ENCODE measurements at places on chromosomes 6 and 20. TPM values are rescaled to one million over a fixed set of nuclear protein-coding genes. Genes with fewer than 3 reads are reported as not detected.

Gene TRIM31
- 0.11 TPM for total RNA-seq

DNA sequence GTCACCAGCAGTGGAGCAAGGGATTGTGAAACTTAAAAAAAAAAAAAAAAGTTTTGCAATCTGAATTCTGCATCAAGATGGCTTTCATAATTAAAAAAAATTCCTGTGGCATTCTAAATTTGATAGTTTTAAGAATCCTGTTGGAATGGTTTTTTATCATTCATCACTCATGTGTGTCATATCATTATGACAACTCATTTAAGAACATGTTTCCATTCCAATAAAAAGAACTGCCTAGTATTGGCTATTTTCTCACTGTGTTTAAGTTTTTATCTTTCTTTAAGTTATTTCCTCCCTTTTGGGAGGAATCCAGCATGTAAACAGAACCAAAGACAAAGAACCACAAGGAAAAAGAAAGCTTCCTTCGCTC is 26.2 kb upstream of the RHAG start:
- no peak for DNase-seq

- DNase-seq, result no peak
Observed at GRCh38 chr20:17403461-17403860, 127.7 kb downstream of the BFSP1 start.

- no peak for DNase-seq
Observed at GRCh38 chr6:107292715-107293271, 166.6 kb downstream of the PDSS2 start.

- DNase-seq, result no peak
Observed at GRCh38 chr20:24827603-24828295, 121.3 kb upstream of the CST7 start.

DNA sequence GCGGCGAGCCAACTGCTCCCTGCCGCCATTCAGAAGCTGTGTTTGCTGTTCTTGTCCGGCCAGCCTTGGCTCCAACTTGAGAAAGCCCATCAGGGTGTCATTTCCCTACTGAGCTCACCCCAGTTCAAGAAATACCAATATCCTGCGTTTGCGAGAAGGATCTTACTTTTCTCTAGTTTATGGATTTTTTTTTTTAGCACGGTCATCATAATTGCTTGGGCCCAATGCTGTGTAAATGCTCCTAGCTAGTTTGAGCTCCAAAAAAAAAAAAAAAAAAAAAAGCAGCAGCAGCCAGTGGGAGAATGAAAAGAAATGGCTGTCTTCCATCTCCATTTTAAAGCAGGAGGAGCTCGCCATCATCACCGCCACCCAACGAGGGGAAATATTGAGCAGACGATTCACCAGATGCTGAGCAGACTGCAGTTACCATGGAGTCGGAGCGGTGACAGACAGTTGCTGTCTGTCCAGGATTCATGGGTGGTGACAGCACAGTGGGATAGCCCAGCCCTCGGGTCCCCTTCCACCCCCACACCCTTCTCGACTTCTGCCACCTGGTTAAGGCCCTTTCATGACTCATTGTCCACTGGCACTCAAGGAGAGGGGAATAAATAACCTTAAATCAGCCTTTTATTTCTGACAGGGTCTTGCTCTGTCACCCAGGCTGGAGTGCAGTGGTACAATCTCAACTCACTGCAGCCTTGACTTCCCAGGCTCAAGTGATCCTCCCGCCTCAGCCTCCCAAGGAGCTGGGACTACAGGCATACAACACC is 132.4 kb upstream of the SNX9 start:
- no peak for DNase-seq

GRCh38 chr20:47397652-47398301 is 41.3 kb upstream of the ZMYND8 start:
- no peak for DNase-seq

- DNase-seq, result peak; percentile 43
Observed at GRCh38 chr6:100116411-100117194, 122.6 kb upstream of the MCHR2 start.

GRCh38 chr6:1131285-1132079 is 180.4 kb upstream of the FOXQ1 start:
- no peak for DNase-seq

Gene GRM4
- total RNA-seq, result 34.5 TPM

Gene HLA-DQB2
- total RNA-seq, result 0.76 TPM

Gene ZNF831
- 0.04 TPM for total RNA-seq

DNA sequence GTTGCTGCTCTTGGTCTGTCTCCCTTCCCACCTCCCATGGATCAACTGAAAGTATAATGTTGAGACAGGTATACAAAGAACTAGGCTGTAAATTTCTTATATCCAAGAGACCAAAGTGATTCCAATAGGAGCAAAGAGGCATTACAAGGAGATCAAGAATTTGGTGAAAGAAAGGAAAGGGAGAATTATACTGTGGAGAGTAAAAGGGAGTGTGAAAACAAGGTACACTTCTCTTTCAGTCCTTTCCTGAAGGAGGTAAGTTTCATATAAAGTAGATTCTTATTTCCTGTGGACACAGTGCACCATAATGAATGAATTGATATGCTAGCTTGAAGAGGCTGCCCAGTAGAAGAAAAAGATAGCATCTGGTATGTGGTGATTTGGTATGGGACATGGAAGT is 49.7 kb downstream of the CD2AP start:
- DNase-seq, result no peak

- DNase-seq, result peak; percentile 55
Observed at GRCh38 chr6:11094411-11094851, 797 bp downstream of the SMIM13 start.

- DNase-seq, result no peak
Observed at GRCh38 chr6:112024464-112024863, 29.4 kb upstream of the CCN6 start.

DNA sequence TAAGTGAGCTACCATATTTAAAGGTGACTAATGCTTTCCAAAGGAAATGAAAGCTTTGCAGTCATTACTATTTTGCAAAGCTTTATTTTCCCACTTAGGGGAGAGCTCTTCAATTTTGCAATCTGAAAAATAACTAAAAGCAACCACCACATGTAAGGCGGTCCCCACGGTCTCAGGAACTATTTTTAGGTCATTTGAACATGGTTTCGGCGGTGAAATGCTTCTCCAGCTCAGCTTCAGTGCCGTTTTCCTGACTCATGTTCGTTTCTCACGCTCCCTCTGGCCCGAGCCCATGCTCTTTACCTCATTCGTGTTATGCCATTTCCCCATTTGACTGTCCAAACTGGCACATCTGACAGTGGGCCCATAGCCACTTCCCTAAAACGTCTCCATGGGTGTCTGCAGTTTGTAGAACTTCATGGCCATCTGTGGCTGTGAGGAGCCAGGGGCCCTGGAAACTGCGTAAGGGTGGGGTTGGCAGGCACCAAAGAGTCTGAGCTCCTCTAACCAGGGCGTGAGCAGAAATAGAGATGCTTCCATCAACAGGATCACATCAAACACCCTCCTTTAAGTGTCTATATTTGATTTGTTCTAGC is 46.5 kb downstream of the ADTRP start:
- DNase-seq, result no peak

GRCh38 chr6:41022294-41022693 is 16.7 kb downstream of the UNC5CL start:
- no peak for DNase-seq

Gene RNF144B
- total RNA-seq, result 8.2 TPM

DNA sequence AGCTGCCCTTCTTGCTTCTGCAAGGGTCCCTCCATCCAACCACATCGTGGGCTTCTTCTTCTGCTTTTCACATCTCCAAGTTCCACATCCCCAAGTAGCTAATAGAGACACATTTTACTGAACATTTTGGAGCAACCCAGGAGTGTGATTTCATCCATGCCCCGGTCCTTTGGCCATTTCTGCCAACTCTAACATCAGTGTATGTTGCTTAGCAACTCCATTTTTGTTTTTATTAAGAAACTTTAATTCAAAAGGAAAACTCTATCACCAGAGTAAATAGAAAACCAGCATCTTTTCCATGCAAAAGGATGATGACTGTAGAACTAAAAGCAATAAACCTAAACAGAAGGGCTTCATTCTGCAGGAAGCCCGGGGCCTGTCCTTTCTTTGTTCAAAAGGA is 32.7 kb upstream of the SULF2 start:
- DNase-seq, result no peak

DNA sequence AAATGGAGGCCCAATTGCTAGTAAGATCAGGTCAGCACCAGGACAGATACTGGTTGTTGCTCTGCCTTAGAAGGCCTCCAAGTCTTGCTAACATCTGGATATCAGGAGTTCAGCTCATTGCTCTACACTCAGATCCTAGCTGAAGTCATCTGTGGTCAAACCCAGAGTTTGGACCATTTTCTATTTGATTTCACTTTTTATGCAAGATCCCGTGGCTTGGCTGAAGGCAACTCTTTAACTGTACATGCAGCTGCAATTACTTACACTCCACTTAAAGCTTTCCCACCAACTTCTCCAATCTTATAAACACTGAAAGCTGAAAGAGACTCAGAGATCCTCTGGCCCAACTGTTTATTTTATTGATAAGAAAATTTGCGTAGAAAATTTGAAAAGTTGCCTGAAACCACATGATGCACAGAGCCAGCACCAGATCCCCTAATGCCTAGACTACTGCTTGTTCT is 2.7 kb downstream of the SLC17A2 start:
- DNase-seq, result no peak

GRCh38 chr6:26280407-26280806 is 84.6 kb upstream of the BTN3A2 start:
- no peak for DNase-seq

Gene BRD2
- total RNA-seq, result 206 TPM

DNA sequence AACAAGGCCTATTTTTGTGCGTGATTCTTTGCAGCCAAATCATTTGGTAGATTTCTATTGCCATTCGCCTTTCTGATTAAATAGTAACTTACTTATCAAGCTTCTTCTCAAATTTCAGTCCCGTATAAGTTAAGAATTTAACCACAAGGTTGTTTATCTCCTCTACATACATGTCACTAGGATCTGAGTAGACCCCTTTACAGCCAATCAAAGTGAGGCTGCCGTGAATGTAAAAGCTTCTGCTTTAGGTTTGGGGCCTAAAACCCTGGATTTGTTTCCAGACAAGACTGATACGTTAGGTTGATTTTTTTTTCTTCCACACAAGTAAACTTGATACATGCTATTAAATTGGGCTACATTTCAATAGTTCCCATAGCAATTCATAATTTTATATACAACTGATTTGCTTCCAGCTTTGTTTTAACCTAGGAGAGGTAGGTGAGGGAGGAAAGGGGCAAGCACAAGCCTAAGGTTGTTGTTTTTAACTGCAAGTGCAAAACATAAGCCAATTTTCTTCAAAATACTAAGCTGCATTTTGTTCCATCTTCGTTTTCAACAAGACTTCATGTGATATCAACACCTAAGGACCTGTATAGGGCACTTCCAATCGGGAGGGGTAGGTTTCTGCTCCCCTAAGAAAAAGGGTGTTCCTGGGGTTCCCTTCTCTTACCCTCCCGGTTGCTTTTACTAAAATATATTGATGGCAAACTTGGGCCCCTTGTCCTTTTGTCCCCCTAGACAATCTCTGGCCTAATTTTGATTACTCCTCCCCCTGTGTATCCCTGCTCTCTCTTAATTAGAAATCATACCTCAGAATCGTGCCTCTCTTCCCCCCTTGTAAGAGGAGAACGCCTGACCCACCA is 1.7 kb downstream of the RANBP9 start:
- DNase-seq, result no peak

DNA sequence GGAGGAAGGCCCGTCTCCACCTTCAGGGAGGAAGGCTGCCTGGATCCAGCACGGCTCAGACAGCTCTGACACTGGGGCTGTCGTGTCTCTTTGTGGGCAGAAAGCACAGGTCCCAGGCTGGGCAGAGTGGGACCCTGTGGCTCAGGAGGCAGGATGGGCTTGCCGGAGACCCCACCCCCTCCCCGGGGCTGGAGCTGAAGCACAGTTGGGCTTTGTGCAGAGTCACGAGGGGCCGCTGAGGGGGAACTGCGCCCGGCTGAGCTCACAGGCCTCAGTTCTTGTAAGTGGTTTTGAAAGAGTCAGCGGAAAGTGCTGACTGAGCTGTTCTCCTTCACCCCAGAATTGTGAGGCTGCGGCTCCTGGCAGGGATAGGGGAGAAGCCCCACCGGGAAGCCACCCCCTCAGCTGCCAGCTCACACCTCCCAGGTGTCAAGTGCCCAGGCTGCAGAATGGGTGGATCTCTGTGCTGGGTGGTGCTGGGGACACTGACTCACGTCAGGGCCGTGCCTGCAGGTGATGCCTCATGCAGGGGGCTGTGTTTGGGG is 145.5 kb upstream of the RNF24 start:
- DNase-seq, result peak; percentile 30

DNA sequence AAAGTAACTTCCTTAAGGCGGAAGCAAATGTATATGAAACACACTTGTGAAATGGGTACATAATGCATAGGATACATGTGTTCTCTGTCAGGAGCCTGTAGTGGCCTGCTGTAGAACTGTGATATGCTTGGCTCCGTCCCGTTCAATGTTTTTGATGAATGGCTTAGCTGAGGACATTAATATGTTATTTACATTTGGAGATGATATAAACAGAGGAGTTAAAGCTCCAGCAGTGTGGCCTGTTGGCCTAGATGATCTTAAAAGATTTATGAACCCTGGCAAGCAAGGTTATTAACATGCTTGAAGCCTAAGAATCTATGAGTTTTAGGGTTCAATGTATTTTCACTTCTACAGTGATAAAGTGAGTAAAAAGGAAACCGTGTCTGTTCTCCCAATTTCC is 59.2 kb downstream of the AKAP12 start:
- no peak for DNase-seq

DNA sequence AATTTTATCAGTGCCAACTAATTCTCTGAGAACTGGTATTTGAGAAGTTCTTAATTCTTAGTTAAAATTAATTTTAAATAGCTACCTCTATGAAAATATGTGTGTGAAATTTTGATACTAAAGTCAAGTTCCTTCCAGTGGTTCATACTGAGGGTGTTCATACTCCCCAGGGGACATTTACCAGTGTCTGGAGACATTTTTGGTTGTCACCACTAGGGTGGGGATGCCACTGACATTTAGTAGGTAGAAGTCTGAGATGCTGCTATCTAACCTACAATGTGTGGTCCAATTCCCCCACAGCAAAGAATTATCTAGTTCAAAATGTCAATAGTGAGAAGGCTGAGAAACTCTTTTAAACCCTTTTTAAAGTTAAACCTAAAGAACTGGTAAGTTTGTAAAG is 463.8 kb downstream of the ADGRB3 start:
- no peak for DNase-seq

- peak; percentile 45 for DNase-seq
Observed at GRCh38 chr20:48603116-48603818, 224.5 kb downstream of the PREX1 start.

- no peak for DNase-seq
Observed at GRCh38 chr6:13303668-13304017, 24.7 kb downstream of the TBC1D7 start.

Gene OSTM1
- 34.1 TPM for total RNA-seq

All from WTC11 (cell line).